ENCODE measurements at places on chromosomes 3 and 15. TPM values are rescaled to one million over a fixed set of nuclear protein-coding genes. Genes with fewer than 3 reads are reported as not detected.

- no peak overlapping the region for H3K27ac ChIP-seq
- H3K4me1 ChIP-seq: peaks cover 46% of the 10 kb centered on the region
- no peak for DNase-seq
- H3K27me3 ChIP-seq: peaks cover 8% of the 10 kb centered on the region
- H3K4me3 ChIP-seq: no peak overlapping the region
Measured at GRCh38 chr3:50122071-50122470, 33.1 kb upstream of the SEMA3F start.

DNA sequence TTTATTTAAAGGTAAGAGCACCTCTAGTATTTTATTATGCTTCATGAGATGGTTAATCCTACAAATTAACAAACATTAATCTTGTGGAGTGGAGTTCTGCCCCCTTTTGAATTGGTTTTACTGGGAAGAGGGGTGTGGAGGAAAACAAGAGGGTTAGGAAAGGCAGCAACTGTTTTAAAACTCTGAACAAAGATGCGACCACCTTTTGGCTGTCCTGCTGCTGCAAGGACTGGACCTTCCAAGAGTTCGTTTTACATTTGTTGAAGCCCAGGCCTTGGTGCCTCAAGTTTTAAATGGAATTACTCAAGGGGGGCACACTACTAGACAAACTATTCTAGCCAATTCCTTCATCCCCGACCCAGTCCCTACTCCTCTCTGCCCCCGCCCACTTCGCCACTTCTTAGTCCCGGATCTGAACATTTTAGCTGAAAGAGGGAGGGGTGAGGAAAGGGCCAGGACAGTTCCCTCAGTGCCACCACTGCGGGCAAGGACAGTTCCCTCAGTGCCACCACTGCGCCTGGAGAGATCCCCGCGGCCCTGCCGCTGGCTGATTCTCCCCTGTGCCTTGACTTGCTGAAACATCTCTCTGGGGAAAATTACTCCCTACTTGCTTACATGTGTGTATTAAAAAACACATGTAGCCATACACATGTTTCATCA lies 11.2 kb downstream of the SOX2 start:
- H3K27ac ChIP-seq: no peak overlapping the region

DNA sequence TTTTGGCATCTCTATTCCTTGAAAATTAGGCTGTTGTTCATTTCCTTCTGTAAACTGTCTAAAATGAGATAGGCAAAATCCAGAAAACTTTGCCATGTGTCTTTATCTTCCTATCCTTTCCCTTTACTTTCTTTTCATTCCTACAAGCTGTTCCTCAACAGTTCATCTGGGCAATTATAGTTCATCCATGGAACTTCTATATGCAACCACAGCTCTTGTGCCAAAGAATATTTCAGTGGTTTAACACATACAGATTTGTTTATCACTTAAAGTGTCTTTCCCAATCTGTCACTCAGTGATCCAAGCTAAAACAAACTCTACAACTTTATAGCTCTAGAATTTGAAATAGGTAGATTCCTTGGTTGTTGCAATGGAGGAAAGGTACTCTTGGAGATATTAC lies 230.3 kb upstream of the EPHA6 start:
- no peaks in the 10 kb centered on the region for H3K4me1 ChIP-seq
- no peaks in the 10 kb centered on the region for H3K27me3 ChIP-seq
- no peaks in the 10 kb centered on the region for H3K36me3 ChIP-seq
- no peak overlapping the region for H3K4me3 ChIP-seq

GRCh38 chr3:188680189-188680588 lies 491.6 kb upstream of the TPRG1 start:
- no peaks in the 10 kb centered on the region for H3K36me3 ChIP-seq
- no peaks in the 10 kb centered on the region for H3K27me3 ChIP-seq
- peak overlapping the region; percentile 10 for H3K4me3 ChIP-seq
- peaks cover 42% of the 10 kb centered on the region for H3K4me1 ChIP-seq

DNA sequence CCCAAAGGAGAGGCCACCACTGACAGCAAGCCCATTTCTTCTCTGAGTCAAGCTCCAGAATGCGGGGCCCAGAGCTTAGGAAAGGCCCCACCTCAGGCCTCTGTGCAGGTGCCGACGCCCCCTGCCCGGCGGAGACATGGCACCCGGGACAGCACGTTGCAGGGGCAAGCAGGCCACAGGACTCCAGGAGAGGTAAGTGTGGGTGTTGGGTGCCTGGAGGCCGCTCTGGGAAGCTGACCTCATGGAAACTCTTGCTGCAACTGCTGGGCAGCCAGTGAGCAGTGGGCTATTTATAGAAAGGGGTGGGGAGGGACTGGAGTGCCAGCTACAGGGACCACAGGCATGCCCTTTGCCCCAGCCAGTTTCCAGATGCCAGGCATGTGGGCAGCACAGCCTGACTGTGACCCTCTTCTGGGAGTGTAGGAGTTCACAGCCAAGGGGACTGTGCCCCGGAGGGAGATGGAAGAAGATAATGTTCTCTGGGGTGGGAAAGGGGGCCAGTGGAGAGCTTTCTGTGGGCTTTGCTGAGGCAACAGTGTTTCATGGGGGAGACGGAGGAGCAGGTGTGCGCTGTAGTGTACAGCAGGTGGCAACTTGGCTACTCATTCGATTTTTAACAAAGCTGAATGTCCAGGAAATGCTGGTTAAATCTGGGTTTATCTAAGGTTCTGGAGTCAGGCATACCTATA lies 23.7 kb downstream of the ALPK3 start:
- H3K4me3 ChIP-seq: no peak overlapping the region
- no peak for DNase-seq
- peak overlapping the region; percentile 80 for H3K27ac ChIP-seq
- no peaks in the 10 kb centered on the region for H3K36me3 ChIP-seq
- peaks cover 48% of the 10 kb centered on the region for H3K4me1 ChIP-seq

DNA sequence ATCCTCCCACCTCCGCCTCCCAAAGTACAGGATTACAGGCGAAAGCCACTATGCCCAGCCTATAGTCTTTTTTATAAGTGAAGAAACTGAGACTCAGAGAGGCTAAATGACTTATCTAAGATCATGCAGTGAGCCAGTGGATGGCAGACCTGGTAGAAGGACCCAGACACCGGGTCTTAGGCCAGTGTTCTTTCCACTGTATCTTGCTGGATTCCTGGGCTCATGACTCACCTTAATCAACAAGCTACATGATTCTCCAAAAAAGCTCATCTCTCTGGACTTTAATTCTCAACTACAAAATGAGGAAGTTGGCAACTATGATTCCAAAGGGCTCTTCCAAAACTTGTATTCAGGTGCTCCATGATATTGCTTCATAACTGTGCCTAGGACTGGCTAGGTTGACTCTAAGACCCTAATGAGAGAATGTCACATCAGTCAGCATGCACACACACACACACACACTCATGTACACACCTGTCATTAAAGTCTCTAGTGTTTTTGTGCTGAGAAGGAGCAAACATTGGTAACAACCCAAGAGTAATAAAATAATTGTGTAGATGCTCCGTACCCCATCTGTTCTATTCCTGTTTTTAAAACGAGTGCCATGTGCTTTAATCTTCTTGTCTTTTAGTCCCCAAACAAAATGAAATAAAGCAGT lies 89.7 kb upstream of the SLC4A7 start:
- no peaks in the 10 kb centered on the region for H3K27me3 ChIP-seq
- no peaks in the 10 kb centered on the region for H3K36me3 ChIP-seq
- peaks cover 7% of the 10 kb centered on the region for H3K4me1 ChIP-seq
- DNase-seq: no peak

DNA sequence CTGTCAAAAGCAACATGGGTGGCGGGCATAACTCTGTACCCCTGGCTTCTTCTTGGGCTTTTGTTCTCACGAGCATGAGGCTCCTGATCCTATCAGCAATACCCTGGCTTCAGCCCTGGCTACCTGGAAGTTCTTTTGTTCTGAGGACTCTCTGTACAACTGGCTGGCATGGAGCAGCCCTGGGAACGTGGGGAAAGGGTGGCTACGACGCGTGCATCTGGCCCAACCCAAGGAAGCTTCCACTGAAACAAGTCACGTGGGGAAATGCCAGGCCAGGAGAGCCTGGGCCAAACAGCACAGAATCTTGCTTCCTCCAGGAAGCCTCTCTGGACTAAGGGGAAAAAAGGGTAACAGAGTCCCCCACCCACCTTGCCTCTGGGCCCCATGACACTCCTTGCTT lies 22.7 kb upstream of the ATP2B2 start:
- no peaks in the 10 kb centered on the region for H3K36me3 ChIP-seq
- no peak for DNase-seq
- no peak overlapping the region for H3K4me3 ChIP-seq

- no peak overlapping the region for H3K27ac ChIP-seq
- H3K36me3 ChIP-seq: no peaks in the 10 kb centered on the region
- H3K4me1 ChIP-seq: no peaks in the 10 kb centered on the region
- H3K4me3 ChIP-seq: no peak overlapping the region
- no peak for DNase-seq
Measured at GRCh38 chr15:29631076-29632070, 190.9 kb downstream of the TJP1 start.

RASL12 gene
- total RNA-seq: 123 TPM

STAC gene
- 7.1 TPM for total RNA-seq

Data from esophagus muscularis mucosa (tissue), 4 donors.